ENCODE measurements at places on chromosomes 7 and 10. TPM values are rescaled to one million over a fixed set of nuclear protein-coding genes. Genes with fewer than 3 reads are reported as not detected.
A peak's percentile ranks its signal among the peaks of the same experiment; 100 is the strongest.

Gene OR6V1
- total RNA-seq: not detected

Gene PODXL
- total RNA-seq: 11.2 TPM

Gene SLC18A3
- not detected for total RNA-seq

Gene ADAM22
- total RNA-seq: 2.6 TPM

- no peak overlapping the region for H3K27ac ChIP-seq
- no peak overlapping the region for H3K4me3 ChIP-seq
- DNase-seq: no peak
- H3K27me3 ChIP-seq: no peaks in the 10 kb centered on the region
Measured at GRCh38 chr10:129280908-129281586, 186.0 kb upstream of the MGMT start.

DNA sequence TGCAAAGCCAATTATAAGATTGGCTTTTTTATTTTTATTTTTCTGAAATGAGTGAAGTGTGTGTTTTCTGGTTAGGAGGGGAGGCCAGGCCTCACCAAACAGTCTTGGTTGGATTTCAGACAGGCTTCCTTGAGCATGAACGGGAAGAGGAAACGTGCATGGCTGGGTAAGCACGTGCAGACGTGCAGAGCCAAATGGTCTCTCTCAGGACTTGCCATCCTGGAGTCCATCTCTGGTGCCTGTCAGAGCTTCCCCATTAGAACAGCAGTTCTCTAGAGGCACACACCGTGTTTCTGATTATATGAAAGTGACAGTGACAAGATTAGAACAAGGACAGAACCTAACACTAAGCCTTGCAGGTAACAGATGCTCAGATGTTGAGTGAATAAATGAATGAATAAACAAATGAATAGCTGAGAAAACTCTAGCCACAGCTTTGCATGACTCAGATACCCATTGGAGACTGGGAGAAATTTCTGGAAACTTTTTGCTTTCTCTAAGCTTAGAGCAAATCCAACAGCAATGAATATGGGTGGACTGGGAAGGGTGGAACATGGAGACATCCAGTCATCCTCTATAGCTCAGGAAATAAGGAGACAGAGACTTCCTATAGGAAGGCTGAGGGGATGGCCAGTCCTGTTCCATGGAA is 11.8 kb upstream of the CALD1 start:
- H3K27me3 ChIP-seq: no peaks in the 10 kb centered on the region
- no peak overlapping the region for H3K4me3 ChIP-seq
- H3K27ac ChIP-seq: no peak overlapping the region
- no peaks in the 10 kb centered on the region for H3K36me3 ChIP-seq
- H3K4me1 ChIP-seq: no peaks in the 10 kb centered on the region
- no peak for DNase-seq

GRCh38 chr7:49669692-49670260 is 103.7 kb upstream of the VWC2 start:
- H3K4me3 ChIP-seq: no peak overlapping the region
- H3K36me3 ChIP-seq: no peaks in the 10 kb centered on the region
- H3K4me1 ChIP-seq: no peaks in the 10 kb centered on the region
- H3K27ac ChIP-seq: no peak overlapping the region

DNA sequence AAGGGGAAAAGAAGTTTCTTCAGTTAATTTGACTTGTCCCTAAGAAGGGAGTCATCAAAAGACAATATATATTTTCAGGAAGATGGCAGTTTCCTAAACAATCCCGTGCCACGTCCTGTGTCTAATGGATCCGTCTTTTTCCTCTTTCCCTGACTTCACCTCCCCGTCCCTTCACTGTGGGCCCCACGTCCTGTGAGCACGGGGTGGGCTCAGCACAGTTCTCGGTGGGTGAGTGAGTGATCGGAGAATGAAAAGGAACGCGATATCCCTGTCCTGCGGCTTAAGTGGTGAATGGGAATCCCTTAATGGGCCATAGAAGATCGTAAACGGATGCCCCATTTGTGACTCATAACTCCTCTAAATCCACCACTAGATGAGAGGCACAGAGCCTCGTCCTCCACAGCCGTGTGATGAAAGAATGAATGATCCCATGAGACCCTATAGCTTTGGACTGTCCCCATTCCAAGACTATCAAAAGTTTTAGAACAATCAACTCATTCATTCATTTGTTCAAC is 63.5 kb upstream of the PITRM1 start:
- H3K4me3 ChIP-seq: no peak overlapping the region
- no peak for DNase-seq
- no peak overlapping the region for H3K27ac ChIP-seq
- H3K4me1 ChIP-seq: peaks cover 3% of the 10 kb centered on the region
- no peaks in the 10 kb centered on the region for H3K27me3 ChIP-seq

DNA sequence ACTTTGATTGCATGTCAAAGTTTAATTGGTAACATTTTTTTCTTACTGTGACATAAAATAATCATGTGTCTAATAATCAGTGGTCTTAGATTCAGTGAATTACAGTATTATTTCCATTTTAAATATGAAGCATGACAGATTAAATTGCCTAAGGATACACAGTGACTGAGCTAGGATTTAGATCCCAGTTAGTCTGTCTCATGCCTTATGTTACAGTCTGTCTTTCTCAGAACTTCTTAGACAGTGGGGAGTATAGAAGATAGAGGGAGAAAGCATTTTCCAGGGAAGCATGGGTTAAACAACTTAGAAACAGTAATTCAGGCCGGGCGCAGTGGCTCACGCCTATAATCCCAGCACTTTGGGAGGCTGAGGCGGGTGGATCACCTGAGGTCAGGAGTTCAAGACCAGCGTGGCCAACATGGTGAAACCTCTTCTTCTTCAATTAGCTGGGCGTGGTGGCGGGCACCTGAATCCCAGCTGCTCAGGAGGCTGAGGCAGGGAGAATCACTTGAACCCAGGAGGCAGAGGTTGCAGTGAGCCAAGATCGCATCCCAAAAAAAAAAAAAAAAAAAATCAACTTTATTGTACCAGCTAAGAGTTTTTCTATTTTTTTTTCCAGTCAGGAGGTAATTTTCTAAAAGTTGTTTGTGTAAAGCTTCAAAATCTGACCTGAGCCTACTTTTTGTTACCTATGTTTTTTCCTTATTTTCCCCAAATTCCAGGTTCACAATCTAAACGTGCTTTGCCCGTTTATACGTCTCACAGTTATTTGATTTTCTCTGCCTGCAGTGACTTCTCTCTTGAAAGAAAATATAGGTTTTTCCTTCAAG is 3.3 kb downstream of the CASD1 start:
- H3K27ac ChIP-seq: peak overlapping the region; percentile 96
- H3K4me1 ChIP-seq: peaks cover 12% of the 10 kb centered on the region
- no peak overlapping the region for H3K4me3 ChIP-seq
- DNase-seq: peak; percentile 63
- no peaks in the 10 kb centered on the region for H3K36me3 ChIP-seq

- peaks cover 3% of the 10 kb centered on the region for H3K4me1 ChIP-seq
- no peaks in the 10 kb centered on the region for H3K36me3 ChIP-seq
- no peak overlapping the region for H3K4me3 ChIP-seq
- DNase-seq: no peak
- no peaks in the 10 kb centered on the region for H3K27me3 ChIP-seq
Measured at GRCh38 chr7:50664461-50664922, 99.3 kb upstream of the DDC start.

Data from colonic mucosa (tissue), 4 donors.